ENCODE measurements at places on chromosomes 4 and X.
A peak's percentile ranks its signal among the peaks of the same experiment; 100 is the strongest.

DNA sequence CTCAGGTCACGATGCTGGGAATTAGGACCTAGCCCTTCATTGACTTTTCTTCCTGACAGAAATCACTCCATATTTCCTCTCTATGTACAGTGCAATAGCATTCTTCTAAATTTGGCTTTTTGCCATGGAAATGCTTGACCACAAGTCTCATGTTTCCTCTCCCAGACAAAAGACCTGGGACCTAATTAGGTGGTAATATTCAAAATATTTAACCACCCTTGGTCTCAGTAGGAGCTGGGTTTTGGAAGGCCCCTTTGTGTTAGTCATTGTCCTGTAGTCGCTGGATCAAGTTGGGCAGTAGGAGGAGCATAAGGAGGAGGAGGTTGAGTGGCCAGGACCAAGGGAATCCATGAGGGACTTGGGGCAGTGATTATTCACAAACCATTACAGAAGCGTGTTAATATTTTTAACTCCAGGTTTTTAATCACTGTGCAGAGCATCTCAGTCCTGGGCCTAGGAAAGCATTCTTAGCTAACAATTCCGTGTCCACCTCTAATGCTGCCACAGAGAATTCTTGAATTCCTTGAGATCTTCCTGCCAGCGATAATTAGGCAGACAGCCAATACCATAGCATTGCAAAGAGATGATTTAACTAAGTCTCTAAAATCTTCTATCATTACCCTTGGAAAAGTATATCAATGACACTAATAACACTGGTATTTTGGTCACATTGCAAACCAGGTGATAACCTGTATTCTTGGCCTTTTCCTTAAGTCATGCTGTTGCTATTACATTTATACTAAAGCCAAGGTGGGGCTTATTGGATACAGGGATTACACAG lies 25.0 kb upstream of the SHROOM4 start:
- no peak for DNase-seq

- DNase-seq = no peak
Measured at GRCh38 chr4:141524116-141524515, 112.3 kb upstream of the IL15 start.

GRCh38 chr4:37816719-37817118 lies 9.8 kb upstream of the PGM2 start:
- DNase-seq = no peak

- DNase-seq = no peak
Measured at GRCh38 chrX:65987811-65988210, 52.1 kb downstream of the VSIG4 start.

GRCh38 chrX:21855937-21856415 lies at the start of gene YY2:
TSS of gene YY2 (plus strand) at chrX:21855987. CDS start at chrX:21856485, 498 bp downstream.
- DNase-seq = no peak

DNA sequence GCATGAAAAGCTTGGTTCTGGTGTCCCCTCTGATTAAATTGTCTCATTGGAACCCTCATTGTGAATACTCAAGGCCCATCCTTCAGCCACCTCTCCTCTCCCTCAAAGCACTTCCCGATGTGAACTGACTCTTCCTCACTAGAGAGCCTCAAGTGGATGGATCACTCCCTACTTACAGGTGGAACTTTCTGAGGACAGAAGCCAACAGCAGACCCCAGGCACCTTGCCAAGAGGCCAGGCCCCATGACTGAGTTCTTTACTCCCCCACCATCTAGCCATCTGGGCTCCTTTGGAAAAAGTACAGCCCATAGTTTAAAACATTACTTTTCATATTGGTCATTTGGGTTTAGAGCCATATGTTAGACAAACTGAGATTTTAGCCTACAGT lies 224.1 kb downstream of the SHROOM3 start:
- no peak for DNase-seq

DNA sequence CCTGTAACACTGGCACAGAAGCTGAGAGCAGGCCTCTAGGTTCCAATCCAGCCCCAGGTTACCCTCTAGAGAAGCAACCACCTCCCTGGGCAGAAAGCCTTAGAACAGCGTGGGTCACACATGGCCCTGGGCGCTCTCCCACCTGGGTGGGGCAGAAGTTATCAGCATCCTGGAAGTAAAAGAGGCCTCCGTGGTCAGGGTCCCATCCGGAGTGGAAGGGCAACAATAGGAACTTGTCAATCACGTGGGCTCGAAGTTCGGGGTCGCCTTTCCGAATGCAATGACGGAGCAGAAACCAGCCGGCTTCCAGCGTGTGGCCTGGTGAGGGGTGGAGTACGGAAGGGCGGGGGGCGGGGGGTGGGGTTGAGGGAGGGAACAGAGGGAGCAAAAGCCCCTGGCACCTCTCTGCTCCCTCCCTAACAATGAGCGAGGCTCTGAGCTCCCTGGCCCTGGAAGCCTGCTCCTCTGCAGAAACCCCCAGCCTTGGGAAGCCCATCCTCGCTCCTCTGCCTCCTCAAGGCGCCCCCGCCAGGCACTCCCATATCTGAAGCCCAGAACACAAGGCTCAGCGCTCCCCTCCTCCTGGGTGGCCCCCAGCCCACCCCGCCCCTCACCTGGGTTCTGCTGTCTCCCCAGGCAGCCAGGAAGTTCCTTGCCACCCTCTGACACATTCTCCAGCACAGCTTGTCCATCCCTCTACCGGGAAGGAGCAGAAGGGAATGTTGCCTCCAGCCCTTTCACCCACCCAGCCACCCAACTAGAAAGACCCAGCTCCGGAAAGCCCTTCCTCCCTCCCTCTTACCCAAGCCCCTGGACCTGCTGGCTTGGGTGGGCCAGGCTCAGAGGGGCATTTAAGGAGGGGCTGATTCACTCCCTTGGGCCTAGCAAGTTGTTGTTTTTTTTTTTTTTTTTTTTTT lies 2.8 kb downstream of the RENBP start:
- no peak for DNase-seq

GRCh38 chr4:57110640-57111511 lies 691 bp upstream of the IGFBP7 start:
- DNase-seq = peak; percentile 74

- peak; percentile 28 for DNase-seq
Measured at GRCh38 chrX:50747471-50747900, 66.5 kb downstream of the SHROOM4 start.

- peak; percentile 63 for DNase-seq
Measured at GRCh38 chr4:41887821-41888686, 47.2 kb upstream of the TMEM33 start.

GRCh38 chr4:8319061-8319460 lies 49.5 kb downstream of the HTRA3 start:
- DNase-seq = no peak

GRCh38 chr4:130760246-130760645 lies 1664.3 kb downstream of the C4orf33 start:
- DNase-seq = no peak

DNA sequence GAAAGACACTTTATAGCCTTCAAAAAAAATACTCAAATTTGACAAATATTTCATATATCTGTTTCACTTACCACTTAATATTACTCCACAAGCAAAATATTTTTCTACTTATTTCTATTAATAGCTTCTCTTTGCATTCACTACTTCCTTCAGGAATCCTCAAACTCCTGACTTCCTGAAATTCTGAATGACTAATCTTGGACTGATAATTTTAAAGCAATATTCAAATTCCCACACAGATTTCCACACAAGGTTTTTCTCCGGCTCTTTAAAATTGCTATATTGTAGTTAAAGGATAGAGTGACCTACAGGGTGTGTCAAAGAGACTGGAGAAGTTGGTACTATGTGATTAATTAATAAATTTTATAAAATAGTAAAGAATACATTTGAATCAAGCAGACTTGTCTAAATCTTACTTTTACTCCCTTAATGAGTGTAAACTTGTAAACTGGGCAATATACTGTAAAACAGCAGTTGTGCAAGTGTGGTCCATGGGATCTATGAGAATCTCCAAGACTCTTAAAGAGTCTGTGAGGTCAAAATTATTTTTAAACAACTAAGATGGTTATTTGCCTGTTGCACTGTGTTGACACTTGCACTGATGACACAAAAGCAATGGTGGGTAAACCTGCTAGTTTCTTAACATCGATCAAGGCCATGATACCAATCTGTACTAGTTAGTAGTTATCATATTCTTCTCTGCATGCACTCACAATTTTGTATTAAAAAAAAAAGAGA lies 44.5 kb downstream of the ANKRD17 start:
- no peak for DNase-seq

DNA sequence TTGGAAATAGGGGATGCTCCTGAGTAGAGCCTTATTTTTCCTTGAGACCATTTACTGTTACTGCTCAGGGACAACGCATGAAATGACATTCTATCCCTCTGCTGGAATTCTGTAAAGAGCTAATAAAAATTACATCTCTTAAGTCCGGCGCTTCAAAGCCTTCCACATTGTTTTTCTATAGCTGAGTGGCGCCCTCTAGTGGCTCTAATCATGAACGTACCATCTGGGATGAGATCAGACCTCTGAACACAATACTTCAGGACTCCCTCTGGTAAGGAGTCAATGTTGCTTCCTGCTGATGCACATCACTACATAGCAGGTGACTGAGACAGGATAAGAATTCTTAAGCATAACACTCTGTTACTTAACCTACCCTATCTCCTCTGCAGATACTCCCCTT lies 6.0 kb downstream of the HMGN5 start:
- peak; percentile 66 for DNase-seq

- no peak for DNase-seq
Measured at GRCh38 chr4:47786958-47787370, 50.9 kb downstream of the CORIN start.

GRCh38 chr4:72006586-72006985 lies 25.2 kb upstream of the NPFFR2 start:
- DNase-seq = no peak

GRCh38 chrX:15142084-15142715 lies 127.7 kb downstream of the ASB9 start:
- DNase-seq = no peak

- DNase-seq = peak; percentile 24
Measured at GRCh38 chr4:169823685-169824084, 65.9 kb upstream of the HPF1 start.

DNA sequence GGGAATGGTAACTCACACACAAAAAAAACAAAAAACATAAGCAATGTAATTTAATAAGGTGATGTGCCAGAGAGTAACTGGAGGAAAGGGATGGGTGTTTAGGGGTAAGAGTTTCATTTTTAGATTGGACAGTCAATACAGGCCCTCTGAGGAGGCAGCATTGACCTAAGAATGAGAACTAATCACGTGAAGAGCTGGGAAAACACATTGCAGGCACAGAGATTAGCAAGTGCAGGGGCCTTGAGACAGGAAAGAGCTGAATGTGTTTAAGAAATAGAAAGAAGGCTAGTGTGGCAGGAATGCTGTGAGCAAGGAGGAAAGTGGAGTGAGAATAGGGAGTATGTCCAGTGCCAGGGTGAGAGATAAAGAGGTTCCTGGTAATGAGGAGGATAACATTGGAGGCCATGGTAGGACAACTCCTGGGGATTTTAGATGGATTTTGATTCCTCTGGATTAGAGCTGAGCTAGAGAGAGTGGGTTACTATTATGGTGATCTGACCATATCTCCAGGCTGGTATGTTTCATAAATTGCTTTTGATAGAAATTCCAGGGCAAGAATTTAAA lies 17.6 kb downstream of the PDLIM5 start:
- DNase-seq = no peak

DNA sequence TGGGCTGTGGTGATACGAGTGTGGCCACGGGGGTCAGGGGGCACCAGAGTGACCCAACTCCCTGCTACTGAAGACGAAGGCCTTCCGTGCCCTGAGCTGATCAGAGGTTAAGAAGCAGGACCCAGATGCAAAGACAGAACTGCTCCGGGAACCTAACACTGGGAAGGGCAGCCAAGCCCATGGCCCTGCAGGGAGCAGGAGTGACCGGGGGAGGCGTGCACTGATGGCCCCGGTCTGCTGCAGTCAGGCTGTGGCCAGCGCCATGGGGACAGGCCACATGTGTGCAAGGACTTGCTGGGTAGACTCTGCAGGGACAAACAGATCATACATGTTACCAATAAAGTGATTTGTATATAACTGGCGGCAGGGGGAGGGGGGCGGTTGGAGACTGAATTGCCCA lies 74.6 kb downstream of the ACOX3 start:
- DNase-seq = no peak

- no peak for DNase-seq
Measured at GRCh38 chrX:134186362-134187121, 50.4 kb upstream of the CCDC160 start.

DNA sequence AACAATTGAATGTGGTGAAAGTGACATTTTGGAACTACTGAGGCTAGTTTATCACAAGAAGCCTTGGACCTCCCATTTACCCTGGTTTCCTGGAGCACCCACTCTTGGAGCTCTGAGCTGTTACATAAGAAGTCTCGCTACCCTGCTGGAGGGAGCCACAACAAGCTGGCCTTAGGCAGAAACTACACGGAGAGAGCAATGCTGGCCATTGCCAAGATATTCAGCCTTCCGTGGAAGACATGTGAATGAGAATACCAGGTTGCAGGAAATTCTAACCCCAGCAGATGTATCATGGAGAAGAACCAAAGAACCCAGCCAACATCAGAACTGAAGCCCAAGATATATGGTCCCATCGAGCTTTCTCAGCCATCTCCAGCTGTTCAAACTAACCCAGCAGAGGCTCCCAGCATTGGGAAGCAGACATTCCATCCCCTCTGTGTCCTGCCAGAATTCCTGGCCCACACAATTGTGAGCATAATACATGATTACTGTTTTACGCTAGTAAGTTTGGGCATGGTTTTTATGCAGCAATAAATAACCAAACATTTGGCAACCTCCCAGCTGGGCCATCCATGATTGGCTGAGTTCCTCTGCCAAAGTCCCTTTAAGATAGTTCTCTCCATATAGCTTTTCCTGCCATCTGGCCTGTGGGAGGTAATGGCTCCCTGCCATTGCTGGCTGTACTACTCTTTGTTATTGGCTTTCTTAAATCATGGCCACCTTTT lies 17.9 kb upstream of the PDE5A start:
- no peak for DNase-seq

DNA sequence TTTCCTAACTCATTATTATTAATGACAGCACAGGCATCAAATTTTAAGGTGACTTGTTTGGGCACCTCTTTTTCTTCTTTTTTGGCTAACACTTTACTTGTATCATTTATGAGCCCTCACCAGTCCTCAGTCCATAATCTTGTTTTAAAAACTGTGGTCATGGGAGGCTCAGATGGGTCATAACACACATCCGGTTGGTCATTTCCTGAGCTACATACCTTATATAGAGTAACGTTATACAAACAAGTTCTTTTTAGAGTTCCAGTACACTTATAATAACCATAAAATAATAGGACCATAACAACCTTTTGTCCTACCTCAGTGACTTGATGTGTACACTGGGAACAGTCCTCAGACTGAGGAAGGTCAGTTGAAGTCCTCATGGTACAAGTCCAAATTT lies 21.1 kb upstream of the PLS3 start:
- DNase-seq = no peak

- DNase-seq = no peak
Measured at GRCh38 chr4:77023920-77024319, 51.9 kb downstream of the CCNI start.

GRCh38 chr4:186201535-186202230 lies 10.3 kb downstream of the CYP4V2 start:
- no peak for DNase-seq

GRCh38 chrX:3362956-3363355 lies 16.5 kb upstream of the MXRA5 start:
- no peak for DNase-seq

- DNase-seq = no peak
Measured at GRCh38 chr4:169256101-169256612, 14.6 kb downstream of the SH3RF1 start.

All from midbrain (tissue), 1 donor.